Stimulated activated CD4-positive, alpha-beta T cell treated with anti-CD3 and anti-CD28 coated beads, Interleukin-1b, Interleukin-23, amount 100 ng/mL, for 1 hour (primary cell): ENCODE measurements at places on chromosomes 2 and 18.

DNA sequence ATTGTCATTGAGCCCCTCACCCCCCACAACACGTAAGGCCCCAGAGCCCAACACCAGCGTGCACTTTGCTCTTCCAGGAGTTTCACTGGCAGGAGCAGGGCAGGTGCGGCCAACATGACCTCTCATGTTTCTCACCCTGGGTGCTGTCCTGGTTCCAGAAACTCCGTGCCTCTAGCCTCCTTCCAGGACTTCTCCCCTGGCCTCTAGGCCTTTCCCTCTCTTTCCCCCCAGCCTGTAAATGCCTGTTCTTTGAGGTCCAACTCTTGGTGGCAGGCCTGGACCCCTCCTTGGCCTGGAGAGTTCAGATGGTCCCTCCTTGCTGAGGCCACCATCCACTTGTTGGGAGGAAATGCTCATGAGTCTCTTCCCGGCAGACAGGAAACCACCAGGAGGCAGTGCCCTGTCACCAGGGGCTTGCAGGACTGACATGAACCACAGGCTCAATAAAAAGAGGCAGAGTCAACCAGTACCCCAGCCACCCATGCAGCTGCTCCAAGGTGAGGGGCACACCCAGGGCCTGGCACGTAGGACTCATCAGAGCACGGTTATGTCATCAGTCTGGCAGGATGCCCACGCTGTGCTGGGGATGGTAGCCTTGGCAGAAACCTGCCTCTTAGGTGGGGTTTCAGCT, 1.5 kb downstream of the MALL start:
- DNase-seq: no peak

DNA sequence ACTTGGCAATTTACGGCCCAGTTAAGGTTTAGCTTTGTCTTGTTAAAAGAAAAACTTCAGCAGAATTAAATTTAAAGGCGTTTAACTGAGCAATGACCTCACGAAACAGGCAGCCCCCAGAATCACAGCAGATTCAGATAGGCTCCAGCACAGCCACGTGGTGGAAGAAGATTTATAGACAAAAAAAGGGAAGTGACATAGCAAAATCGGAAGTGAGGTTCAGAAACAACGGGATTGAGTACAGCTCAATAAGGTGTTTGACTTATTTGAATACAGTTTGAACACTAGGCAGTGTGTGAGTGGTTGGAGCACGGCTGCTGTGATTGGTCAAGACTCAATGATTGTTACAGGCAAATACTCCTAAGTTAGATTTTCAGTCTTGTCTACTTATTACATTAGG, 79.8 kb downstream of the MOGAT1 start:
- DNase-seq: no peak

DNA sequence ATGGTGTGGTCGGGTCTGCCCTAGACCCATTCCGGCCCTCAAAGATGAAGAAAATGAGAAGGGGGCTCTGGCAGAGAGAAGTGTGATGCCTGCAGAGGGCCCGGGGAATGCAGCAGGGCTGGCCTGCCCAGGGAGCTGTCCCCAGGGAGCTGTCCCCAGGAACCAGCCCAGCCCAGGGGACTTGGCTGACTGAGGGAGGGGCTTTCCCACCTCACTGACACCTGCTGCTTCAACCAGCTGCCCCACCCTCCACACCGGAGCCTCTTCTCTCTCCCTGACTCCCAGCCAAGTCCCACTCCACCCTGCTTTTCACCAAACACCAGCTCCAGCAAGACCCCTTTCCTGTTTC, 111.2 kb downstream of the STPG4 start:
- DNase-seq: no peak

DNA sequence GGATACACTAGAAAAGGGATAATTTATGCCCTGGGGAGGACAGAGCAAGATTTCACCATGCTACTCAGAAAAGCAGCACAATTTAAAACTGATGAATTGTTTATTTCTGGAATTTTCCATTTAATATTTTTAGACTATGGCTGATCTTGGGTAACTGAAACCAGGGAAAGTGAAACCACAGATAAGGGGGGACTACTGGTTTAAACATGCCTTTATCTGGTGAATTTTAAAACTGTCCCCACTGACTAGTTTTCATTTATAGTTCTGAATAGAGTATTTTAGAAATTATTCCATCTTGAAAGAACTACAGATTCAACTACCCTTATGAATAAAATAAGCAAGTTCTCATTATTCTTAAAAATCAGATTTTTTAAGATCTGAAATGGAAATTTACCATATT, 15.0 kb downstream of the NFU1 start:
- DNase-seq: no peak

GRCh38 chr2:181780657-181781056, 100.3 kb upstream of the NEUROD1 start:
- DNase-seq: no peak

- no peak for DNase-seq
Observed at GRCh38 chr18:40355726-40356125, 1599.3 kb upstream of the PIK3C3 start.

GRCh38 chr2:20637147-20637546, 13.8 kb downstream of the HS1BP3 start:
- DNase-seq: no peak

DNA sequence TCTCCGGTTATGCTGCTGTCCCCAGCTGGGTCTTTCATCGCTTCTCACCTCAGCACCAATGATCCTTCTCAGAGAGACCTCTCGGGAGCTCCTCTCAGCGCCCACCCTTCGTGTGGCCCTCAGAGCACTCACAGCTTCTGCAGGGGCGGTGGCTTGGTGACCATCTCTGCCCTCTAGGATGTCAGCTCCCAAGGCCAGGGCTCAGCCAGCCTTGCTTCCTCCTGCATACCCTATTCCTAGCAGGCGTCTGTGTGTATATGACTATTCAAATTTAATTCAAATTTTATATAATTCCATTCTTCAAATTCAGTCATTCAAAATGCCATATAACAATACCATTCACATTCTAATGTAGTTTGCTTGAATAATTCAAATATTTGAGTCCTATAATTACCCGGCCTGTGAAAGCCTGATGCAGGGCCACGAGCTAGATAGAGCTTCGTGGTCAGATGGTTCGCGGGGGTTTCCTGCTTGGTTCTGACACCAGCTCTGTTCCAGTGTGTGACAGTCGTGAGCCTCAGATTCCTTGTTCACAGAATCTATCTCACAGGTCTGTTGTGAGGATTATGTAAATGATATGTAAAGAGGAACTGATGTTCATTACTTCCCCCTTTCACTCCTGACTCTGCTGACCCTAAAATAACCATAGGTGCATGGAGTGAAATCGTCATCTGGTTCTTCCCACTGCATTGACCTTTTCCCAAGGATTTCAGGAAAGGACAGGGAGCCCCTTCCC, 94.0 kb upstream of the CNGA3 start:
- DNase-seq: no peak

GRCh38 chr2:10289352-10289751, 13.4 kb upstream of the HPCAL1 start:
- DNase-seq: no peak

- no peak for DNase-seq
Observed at GRCh38 chr2:39679805-39680204, 14.1 kb downstream of the TMEM178A start.

DNA sequence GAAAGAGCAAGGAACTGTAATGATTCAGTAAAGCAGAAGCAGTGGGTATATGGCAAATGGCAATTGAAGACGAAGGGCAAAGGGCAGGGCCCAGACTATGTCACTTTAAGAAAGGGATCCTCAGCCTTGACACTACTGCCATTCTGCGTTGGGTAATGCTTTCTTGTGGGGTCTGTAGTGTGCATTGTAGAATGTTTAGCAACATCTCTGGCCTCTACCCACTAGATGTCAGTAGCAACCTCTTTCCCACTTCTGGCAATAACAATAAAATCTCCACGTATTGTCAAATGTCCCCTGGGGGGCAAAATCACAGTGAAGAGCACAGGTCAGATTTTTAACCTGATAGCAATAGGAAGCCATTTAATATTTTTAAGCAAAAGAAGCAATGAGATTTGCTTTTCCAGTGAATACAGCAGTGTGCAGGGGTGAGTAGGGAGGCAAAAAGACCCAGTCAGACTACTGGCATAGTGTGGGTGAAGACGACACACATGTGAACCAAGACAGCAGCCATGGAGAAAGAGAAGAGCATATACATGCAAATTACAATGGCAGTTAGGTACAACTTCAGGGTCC, 209.5 kb downstream of the DYM start:
- DNase-seq: no peak

DNA sequence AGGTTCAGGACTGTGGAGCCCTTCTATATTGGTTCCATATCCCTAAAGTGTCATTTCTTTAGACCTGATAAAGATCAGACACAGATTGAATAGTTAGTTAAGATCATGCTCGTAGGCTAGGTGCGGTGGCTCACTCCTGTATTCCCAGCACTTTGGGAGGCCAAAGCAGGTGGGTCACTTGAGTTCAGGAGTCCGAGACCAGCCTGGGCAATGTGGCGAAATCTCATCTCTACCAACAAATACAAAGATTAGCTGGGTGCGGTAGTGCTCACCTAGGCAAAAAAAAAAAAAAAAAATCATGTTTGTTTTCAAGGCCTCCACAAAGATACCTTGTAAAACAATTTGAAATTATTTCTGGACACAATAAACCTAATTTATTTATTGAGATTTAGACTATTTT, 4.6 kb upstream of the ANKAR start:
- DNase-seq: no peak

DNA sequence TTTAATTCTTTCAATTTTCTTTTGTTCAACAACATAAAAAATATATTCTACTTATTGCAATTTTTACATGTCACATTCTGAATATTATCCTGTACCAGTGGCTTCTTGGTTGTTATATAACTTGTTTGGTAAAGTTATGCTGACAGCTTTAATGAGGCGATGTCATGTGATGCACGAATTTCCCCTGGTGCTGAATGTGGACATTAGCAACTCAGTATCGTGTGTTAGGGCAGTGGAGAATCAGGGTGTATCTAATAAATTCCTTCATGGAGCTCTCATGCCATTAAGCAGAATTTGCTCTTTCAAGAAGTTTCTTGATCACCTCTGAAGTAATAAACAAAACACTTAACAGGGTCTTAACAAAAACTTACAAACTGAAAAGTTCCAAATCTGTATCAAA, 99.6 kb upstream of the DNMT3A start:
- DNase-seq: no peak

- no peak for DNase-seq
Observed at GRCh38 chr2:86039178-86039962, 66.3 kb downstream of the POLR1A start.

DNA sequence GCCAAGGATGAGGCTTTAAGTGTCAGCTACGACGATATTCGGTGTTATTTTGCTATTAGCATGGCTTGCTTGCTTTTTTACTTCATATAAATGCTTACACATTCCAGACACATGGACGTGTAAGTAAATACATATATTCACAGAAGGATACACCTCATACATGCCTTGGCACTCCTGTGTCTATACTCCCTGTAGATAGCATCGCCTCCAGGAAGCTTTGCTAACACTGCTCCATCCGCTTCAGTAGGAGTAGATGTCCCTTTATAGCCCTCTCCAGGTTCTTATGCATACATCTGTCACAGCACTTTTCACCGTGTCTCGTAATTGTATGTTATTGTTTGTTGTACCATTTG, 27.5 kb upstream of the KCTD1 start:
- no peak for DNase-seq

GRCh38 chr2:109238580-109238979, 109.6 kb downstream of the SH3RF3 start:
- no peak for DNase-seq

GRCh38 chr2:71898851-71899681, 248.6 kb downstream of the CYP26B1 start:
- DNase-seq: no peak
